Ammon's horn (tissue), 1 donor: ENCODE measurements at places on chromosomes 13 and 19.

GRCh38 chr13:79432992-79433391 is 26.9 kb upstream of the RBM26 start:
- DNase-seq = peak; percentile 8

DNA sequence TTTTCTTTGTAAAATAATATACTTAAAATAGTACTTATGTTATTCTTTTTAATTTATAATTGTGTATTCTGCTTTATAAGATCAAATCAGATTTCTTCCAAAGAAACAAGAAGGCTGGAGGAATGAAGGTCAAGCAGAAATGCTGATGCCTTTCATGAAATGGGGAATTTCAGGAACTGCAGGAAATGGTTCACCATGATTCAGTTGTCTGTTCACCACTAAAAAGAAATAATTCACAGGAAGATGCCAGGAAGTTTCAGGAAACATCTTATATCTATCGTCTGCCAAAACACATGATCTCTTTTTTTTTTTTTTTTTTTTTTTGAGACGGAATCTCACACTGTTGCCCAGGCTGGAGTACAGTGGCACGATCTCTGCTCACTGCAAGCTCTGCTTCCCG is 15.7 kb upstream of the SCEL start:
- DNase-seq = no peak

- DNase-seq = no peak
Observed at GRCh38 chr13:73991884-73992283, 142.3 kb downstream of the KLF12 start.

- no peak for DNase-seq
Observed at GRCh38 chr19:33150852-33151518, 19.1 kb downstream of the WDR88 start.

GRCh38 chr19:9523885-9524474 is 14.5 kb downstream of the ZNF426 start:
- no peak for DNase-seq

GRCh38 chr19:34393031-34393430 is 11.2 kb upstream of the PDCD2L start:
- no peak for DNase-seq

DNA sequence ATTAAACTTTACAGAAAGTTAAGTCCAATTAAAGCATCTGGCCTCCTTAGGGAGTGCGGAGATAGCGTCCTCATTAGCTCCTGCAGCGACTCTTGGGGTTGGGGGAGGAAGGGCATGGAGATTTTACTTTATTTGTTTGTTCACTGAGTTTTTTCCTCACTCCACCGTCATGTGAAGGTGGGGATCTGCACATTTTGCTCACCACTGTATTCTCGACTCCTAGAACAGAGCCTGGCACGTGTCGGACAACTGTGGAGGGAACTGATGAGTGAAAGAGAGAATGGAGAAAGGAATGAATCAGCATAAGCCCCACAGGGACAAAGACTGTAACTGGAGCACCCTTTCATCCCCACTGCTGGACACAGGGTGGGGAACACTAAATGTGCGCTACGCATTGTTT is 205.1 kb upstream of the TSHZ3 start:
- DNase-seq = no peak

- peak; percentile 78 for DNase-seq
Observed at GRCh38 chr13:27005556-27005955, 166.1 kb downstream of the USP12 start.

- DNase-seq = peak; percentile 58
Observed at GRCh38 chr13:35994131-35994966, 136.8 kb downstream of the DCLK1 start.

DNA sequence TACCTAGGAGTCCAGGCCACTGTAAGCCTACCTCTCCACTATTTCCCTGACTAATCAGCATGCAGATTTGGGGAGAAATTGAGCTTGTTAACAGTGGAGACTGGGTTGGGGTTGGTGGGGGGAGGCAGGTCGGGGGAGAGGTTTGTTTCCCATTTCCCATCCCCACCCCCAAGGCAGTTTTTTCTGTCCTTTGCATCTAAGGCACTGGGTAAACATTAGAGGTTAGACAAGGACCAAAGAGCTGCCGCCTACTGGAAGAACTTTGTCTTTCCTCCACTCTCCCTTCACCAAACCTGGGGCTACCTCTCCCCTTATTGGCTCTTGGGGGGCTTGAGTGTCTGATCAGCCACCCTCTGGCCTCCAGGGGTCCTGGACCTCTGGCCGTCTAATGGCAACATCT is 953 bp downstream of the KCNN4 start:
- DNase-seq = no peak

DNA sequence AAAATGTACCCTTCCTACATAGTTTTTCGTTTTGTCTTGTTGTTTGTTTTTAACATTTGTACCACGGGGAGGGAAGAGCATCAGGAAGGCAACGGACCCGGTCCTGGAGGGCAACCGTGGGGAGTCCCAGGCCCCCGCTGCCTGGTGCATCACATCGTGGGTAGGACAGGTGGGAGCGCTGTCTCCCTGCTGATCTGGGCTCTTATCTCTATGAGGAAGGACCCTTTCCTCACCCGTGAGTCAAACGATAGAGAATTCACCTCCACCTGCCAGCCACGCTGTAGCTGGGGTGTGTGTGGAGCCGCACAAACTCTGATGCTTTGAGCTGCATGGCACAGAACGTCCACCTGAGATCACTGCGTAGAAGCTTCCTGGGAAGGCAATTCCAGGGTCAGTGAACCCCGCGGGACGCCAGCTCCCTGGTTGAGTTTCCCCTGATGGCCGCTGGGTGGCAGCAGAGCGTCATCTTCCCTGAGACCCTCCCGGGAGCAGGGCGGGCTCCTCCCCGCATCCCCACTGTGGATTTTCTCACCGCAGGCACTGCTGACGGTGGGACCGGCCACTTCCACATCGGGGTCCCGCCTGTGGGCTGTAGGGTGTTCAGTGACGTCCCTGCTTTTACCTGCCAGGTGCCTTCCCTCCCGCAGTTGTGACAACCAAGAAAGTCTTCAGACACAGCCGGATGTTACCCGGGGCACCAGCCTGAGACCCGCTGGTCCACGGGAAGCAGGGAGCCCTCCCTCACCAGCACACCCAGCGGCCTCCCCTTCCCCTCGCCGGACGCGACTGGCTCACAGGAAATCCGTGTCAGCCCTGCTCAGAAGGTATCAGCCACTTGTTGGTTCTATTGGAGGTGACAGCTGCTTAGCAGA is 54.7 kb downstream of the ZNF787 start:
- DNase-seq = peak; percentile 70

- DNase-seq = no peak
Observed at GRCh38 chr19:11434703-11435056, 241 bp downstream of the ODAD3 start.

GRCh38 chr19:49592486-49593232 is 1.7 kb downstream of the PRR12 start:
- no peak for DNase-seq

GRCh38 chr19:40724855-40725254 is 7.9 kb downstream of the ITPKC start:
- no peak for DNase-seq

DNA sequence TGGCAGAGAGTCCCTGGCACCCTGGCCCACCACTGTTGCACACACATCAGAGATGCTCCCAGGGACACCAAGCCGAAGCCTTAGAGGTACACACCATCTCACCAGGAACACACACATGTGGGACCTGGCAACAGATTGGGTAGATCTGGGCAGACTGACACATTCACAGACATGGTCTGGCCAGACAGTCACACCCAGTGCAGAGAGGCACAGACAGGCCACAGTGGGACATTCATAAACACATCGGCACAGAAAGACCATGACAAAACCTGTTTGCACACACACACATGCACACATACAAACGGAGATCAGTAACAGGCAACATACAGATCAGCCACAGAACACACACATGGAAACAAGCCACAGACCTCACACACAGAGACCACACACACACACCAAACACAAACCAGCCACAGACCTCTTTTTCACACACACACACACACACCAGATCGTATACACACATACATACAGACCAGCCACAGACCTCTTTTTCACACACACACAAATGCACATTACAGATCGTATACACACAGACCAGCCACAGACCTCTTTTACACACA is 6.3 kb upstream of the JUNB start:
- no peak for DNase-seq

DNA sequence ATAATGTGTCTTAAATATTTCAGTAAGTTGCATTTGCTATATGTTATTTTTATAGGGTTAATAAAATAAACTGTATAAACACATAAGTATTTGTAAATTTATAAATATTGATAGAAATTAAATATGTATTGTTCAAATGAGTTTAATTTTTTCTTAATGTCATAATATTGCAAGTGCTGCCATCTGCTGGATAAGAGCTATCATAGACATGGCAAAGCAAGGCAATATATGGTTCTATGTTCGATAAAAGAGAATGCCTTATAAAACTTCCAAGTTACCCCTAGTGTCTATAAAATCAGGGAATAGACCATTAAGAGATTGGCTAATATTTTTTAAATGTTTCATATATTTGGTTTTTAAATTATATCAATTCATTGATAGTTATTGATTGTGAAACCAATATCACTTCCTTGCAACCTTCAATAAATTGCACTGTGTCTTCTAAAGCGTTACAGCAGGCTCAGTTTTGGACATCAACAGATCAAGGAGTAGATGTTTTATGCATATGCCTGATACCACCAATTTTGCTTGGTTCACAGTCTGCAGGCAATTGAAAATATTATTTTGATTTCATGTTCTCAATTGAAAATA is 29.0 kb upstream of the SLITRK6 start:
- DNase-seq = peak; percentile 35

DNA sequence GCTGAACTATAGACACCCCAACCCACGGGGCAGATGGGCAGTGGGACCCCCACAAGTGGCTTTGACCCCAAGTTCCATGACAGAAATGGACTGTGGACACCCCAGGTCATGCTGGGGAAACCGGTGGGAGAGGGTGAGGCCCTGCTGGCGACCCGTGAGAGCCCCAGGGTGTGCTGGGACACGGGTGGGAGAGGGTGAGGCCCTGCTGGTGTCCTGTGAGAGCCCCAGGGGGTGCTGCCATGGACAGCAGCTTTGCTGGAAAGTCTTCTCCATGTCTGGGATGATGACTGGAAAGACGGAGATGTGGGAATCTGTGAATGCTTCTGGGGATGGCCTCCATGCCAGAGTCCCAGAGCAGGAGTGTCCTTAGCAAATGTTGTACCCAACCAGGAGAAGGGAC is 148.4 kb downstream of the URI1 start:
- DNase-seq = no peak

DNA sequence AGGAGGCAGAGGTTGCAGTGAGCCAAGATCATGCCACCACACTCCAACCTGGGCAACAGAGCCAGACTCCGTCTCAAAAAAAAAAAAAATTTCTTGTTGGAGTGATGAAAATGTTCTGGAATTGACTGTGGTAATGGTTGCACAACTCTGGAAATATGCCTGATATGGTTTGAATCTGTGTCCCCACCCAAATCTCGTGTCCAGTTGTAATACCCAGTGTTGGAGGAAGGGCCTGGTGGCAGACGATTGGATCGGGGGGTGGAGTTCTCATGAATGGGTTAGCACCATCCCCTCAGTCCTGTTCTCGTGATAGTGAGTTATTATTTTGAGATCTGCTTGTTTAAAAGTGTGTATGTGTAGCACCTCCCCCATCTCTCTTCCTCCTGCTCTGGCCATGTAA is 41.1 kb upstream of the MAP3K10 start:
- no peak for DNase-seq

DNA sequence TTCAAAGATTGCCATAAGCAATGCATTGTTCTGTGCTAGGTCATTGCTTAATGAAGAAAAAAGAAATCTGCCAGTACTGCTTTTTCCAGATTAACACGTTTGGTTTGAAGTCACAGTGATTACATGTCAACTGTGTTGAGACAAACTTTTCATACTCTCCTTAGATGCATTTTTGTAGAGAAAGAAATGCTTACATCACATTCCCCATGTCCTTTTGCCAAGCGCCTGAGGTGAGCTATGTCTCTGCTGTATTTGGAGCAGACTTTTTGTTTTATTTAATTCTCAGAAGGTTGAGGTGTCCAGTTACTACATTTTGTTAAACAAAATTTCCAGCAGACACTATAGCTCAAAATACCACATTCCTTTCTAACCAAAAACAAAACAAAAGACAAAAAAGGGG is 16.2 kb downstream of the LACC1 start:
- no peak for DNase-seq

- DNase-seq = no peak
Observed at GRCh38 chr19:40367577-40368434, 19.3 kb downstream of the PLD3 start.

DNA sequence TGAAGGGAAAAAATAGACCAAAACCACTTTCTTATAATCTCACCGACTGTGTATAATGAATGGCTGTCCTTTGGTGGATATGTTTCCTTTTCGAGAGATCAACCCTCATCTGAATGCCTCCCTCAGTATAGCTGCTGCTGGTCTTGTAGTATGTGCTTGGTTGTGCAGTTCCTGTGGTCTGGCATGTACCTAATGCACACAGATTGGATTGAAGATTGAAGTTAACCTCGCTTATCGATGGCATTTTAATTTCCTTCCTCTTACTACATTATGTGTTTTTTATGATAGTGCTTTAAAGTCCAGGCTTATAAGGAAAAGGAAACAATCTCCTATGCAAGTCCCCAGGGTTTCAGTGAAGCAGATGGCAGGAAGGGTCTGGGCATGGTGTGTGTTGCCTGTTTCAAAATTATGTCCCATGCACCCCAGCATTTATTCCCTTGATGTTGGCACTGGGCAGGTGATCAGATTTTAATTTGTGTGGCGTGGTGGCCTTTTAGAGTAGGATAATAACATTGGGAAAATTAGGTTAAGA is 334.1 kb downstream of the SHISA2 start:
- no peak for DNase-seq

GRCh38 chr19:38674388-38675171 is 27.1 kb downstream of the ACTN4 start:
- no peak for DNase-seq

DNA sequence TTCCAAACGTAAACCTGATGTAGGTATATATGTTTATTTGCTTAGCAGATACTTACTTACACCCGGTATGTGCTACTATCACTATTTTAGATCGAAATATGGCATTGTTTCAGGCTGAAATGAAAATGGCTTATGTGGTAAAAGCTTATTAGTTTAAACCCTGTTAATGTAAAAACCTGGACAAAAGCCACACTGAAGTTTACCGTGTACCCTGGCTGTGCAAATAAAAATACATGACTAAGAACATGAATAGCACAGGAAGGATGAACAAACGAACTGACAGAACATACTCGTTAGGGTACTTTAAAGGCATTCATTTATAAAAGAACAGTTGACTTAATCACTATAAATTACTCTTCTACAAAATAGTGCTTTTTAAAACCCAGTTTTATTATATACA is 6.6 kb downstream of the CLDN10 start:
- no peak for DNase-seq

- DNase-seq = no peak
Observed at GRCh38 chr19:8340341-8341096, 2.5 kb downstream of the KANK3 start.

DNA sequence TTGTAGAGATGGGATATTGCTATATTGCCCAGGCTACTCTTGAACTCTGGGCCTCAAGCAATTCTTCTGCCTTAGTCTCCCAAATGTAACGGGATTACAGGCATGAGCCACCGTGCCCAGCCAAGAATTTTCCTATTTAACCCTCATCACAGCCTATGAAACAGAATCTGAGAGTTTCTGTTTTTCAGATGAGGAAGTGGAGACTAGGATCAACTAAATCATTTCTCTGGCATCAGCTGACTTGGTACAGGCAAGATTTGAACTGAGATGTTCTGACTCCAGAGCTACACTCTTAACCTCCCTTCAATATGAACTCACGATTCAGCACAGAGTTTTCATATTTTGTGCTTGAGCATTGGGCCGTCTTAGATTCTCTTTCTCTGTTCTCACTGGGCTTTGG is 8.1 kb downstream of the ZNF460 start:
- no peak for DNase-seq
